ENCODE measurements at places on chromosomes 3 and 15.

- DNase-seq = no peak
Measured at GRCh38 chr3:23481011-23481615, 278.0 kb downstream of the UBE2E2 start.

GRCh38 chr3:194082743-194083636, 53.0 kb upstream of the HES1 start:
- DNase-seq = no peak

DNA sequence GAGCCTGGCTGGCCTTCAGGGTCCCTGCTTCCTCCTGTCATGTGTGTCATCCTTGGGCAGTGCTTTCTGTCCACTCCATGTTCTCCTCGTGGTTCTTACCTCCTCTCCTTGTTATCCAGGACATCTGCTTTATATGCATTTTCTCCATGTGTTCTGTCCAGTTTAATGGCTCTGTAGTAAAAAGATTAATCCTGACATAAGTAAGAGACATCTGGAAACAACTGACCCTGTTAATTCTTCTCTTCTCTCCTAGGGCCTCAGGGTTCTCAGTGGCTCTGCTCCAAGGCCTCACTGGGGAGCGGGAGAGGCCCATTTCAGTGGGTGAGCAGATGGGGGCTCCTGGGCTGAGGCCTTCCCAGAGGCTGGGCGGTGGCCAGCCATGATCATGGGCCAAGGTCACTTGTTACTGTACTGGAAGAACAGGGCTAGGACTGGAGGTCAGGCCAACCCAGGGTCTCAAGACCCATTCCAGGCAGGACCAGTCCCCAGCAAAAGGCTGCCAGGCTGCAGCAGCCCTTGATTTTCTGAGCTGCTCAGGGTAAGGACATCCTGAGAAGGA, 20.2 kb upstream of the CDCP1 start:
- no peak for DNase-seq

DNA sequence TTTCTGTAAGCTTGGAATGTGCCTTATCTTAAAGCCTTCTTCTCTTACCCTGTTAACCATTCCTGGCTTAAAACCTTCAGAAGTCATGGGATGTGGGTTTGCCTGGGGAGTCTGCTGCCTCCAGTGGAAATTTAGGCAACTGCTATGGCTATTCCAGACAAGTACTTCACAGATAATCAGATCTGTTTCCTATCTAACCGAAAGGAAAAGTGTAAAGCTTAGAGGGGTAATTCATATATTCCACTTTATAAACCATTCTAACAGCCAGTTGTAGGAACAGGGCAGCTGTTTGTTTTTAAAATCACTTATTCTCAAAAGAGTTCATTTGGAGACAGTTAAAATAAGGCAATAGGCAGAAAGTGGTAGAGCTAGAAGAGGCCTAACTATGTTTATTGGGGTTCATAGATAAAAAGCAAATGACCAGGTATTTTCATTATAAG, 219.9 kb downstream of the TCF12 start:
- no peak for DNase-seq

DNA sequence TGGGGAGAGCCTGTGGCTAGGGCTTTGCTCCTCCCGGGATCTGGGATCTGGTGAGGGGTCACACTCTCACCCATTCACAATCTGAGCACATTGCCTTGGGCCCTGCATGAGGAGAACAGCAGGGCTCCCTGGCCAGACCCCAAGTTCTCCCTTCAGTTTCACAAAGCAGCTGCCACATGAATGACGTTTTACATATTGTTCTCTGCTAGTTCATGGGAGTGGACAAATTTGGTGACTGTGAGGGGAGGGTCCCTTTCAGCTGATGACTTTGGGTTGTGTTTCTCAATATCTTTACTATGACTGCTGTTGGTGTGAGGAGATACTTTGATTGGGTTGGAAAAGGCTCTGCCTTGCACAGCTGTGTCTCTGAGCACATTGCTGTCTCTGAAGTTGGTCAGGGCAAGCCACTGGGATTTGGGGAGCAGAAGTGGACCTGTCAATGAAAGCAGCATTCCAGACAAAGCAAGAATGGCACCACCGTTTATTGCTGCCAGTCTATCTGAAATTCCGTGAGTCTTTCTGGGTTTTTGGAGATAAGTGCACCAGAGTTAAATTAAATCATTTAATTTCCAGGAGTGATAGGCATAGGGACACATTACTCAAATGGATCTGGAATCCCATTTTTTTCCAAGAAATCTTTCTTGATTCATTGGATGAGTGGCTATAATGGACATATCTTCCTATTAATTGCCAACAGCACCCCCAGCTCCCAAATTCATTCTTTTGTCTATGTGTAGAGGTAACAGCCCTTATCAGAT, 10.3 kb downstream of the TIMP4 start:
- DNase-seq = no peak

GRCh38 chr3:99638167-99638948, at the start of gene COL8A1:
TSS of gene COL8A1 (plus strand) at chr3:99638594. CDS start at chr3:99790683, 152,089 bp downstream.
- peak; percentile 93 for DNase-seq

DNA sequence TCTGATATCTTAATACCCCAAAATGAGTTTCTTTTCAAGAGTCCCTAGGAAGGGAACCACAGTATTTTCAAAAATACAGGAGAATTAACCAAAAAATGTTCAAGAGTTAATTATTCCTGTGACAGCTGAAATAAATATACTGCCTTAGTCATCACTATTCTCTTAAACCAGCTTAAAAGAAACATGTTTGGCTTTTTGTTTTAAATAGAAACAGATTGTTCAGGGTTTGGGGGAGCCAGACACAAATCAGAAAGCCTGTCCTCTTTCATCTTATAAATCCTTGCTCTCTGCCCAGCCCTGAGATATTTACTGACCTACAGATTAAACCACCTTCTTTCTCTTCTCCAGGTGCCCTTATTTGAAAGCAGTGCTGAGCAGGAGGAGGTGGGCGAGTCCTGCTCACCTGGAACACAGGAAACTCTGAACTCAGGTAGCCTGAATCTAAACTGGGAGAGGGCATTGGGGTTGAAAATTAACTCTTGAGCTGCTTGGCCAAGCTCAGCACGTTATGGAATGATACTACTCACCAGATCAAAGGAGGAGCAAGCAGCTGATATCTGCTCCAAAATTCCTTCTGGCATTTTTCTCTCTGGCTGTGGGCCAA, 84.1 kb upstream of the SPRED1 start:
- no peak for DNase-seq

- no peak for DNase-seq
Measured at GRCh38 chr3:190013943-190014924, 106.5 kb downstream of the P3H2 start.

DNA sequence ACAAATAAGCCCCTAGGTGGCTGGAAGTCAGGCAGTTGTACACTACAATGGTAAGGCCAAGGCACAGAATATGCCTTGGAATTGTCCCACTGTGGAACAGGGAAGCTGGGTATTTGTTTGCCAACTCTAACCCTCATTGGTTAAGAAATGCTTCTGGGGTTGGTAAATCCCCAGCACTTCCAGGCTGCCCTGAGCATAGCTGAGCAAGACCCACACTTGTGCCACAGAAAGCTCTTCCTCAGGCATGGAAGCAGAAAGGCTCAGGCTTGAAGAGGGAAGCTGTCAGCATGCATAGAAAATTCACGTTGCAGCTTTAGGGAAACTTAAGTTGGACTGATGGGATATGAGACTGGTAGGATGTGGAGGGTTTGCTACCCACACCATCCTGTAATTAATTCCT, 86.9 kb upstream of the PLCL2 start:
- DNase-seq = no peak

DNA sequence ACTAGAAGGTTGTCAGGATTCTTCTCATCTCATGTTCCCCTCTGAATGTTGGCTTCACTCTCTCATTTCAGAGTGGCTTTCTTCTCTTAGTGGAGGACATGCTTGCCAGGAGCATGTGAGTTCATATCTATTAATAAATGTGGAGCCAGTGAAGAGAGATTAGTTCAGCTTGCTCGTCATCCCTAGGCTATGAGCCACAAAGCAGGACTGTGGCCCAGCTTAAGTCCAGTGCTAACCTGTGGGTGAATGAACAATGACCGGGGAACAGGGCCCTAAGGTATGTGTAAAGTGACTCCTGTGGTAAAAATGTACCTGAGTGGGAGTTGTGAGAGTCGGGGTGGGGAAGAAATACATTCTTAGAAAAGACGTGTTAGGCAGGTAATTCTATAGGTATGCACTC, 96.9 kb upstream of the TBL1XR1 start:
- peak; percentile 76 for DNase-seq

DNA sequence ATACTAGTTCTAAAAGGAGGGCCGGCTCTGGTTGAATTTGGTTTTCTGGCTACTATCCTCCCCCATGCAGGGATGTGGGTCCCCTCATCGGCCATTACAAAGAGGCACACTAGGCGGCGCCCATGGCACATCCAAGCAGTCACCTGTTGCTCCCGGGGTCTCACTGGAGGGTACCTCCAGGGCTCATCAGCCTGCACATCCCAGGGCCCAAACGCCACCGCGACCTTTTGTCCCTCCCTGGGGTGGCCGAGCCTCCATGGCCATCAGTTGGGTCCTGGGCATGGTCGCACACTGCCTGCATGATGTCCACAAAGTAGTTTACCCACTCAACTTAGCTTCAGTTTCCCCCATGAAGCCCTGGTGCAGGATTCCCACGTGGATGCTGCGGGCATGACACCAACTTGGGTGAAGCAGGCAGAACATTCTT, 28.3 kb downstream of the IDH3A start:
- DNase-seq = no peak

GRCh38 chr3:50876947-50877346, 202.2 kb downstream of the DOCK3 start:
- DNase-seq = no peak

DNA sequence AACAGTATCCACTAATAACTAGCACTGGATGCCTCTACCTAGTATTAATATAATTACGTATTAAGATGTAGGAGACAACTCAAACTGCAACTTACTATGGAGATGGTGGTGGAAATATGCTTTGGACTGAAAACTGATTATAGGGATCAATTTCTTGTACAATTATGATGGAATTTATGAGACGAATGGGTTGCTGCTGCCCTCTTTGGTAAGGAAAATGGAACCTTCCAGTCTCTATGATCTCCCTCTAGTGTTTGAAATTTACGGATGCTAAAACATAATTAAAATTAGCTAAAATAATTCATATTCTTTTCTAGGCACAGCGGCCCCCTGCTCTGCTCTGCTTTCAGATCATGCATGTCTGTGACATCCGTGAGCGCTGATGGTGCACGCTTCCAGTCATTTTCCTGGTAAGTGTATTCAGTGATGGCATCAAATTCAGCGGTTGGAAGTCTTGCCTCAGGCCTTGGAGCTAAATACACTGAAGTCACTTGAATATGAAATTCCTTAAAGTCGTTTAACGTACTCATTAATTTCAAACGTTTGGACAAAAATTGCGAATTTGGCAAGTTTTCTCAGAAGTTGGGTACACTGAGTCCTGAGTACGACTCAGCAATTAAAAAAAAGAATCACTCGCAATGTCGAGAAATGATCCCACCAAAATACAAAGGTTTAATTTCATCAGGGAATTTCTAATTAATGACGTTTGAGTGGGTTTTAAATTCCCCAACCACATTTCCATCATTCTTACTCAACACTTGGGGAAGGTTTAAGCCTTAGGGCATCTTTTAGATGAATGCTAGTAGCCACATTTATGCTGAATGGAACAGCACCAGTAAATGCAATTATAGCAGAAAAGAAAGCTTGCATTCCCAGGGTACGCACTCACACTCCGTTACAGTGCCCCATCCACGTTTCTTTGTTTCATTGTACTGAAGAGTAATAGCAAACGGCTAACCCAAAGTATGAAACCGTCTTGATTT, 132.6 kb downstream of the NR2F2 start:
- DNase-seq = no peak

DNA sequence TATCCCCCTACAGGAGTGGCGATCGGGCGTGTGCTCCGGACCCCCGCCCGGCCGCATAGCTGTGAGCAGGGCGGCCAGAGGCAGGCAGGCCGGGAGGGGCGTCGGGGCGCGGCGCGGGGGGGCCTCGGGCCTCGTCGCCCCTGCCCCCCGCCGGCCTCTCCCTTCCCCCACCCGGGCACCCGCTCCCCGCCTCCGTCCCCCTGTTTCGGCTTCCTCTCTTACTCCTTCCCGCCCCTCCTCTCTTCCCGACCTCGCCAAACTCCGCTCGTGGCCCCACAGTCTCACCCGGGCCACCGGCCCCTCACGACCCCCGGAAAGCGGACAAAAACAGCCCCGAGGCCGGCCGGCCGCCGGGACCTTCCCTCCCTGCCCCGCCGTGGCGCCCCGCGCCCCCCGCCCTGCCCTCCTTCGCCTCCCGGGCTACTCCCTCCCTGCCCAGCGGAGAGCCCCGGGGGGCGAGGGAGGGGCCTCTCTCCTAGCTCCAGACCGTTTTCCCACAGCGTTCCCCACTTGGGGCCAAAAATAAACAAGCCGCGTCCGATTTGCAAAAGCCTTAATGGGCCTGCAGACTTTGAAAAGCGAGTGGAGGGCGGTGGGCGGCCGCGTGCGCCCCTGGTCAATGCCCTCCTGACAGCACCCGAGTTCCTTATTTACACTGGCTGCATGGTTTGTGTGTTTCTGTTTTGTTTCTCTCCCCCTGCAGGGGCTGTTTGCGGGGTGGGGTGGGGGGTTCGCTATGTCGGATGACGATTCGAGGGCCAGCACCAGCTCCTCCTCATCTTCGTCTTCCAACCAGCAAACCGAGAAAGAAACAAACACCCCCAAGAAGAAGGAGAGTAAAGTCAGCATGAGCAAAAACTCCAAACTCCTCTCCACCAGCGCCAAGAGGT, 1.0 kb downstream of the UBE2E1 start:
- peak; percentile 81 for DNase-seq

GRCh38 chr3:65963787-65964677, 74.7 kb downstream of the MAGI1 start:
- no peak for DNase-seq

DNA sequence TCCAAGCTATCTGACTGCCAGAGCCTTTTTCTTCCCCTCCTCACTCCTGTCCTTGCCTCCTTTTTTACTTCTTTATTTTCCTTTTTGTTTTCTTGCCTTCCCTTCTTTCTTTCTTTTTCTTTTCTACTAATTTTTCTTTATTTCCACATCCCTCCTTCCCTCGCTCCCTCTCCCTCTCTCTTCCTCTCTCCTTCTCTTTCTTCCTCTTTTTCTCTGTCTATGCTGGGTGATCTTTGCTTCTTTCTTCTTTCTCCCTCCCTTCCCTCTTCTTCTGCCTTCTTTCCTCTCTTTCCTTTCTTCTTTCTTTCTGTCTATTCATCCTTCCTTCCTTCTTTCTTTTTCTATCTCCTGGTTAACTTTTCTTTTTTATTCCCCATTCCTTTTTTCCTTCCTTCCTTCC, 564.8 kb downstream of the NSUN3 start:
- DNase-seq = no peak

- DNase-seq = no peak
Measured at GRCh38 chr15:74024687-74025086, 30.2 kb downstream of the PML start.

DNA sequence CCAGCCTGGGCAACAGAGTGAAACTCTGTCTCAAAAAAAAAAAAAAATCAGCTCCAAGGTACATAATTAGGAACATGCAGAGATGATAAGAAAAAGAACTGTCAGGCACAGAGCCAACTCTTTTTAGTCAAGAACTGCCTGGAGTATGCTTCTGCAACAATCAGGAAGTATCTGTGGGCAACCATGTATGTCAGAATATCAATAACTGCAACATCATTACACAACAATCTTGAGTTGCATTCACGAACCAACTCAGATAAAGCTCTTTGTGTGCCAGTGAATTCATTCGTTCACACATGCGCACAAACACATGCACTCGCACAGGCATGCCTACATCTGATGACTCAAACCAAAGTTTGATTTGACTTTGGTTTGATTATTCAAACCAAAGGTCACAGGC, 32.1 kb downstream of the EFHB start:
- DNase-seq = no peak

- no peak for DNase-seq
Measured at GRCh38 chr15:78244101-78244500, 9.7 kb upstream of the ACSBG1 start.

Measured in aorta (tissue), 5 donors.